ENCODE measurements at places on chromosomes 5 and 9.

DNA sequence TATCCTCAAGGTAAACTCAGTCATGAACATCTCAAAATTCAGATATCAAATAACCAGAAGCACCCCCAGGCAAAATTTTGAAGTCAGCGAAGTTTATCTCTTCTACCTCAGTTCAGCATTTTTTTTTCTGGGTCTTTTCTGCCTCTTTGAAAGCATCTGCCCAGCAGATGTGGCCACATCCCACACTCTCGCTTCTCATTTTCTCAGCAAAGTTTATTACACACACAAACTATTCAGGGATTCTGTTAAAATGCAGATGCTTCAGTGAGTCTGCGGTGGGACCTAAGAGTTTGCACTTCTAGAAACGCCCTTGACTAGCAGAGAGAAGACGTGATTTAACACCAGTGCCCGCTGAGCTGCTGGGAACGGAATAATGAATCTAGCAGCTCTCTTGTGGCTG is 19.3 kb downstream of the RASEF start:
- DNase-seq: no peak

GRCh38 chr5:38509185-38509584 is 47.3 kb downstream of the LIFR start:
- no peak for DNase-seq

- DNase-seq: no peak
Measured at GRCh38 chr9:15785584-15785983, 232.7 kb downstream of the CCDC171 start.

DNA sequence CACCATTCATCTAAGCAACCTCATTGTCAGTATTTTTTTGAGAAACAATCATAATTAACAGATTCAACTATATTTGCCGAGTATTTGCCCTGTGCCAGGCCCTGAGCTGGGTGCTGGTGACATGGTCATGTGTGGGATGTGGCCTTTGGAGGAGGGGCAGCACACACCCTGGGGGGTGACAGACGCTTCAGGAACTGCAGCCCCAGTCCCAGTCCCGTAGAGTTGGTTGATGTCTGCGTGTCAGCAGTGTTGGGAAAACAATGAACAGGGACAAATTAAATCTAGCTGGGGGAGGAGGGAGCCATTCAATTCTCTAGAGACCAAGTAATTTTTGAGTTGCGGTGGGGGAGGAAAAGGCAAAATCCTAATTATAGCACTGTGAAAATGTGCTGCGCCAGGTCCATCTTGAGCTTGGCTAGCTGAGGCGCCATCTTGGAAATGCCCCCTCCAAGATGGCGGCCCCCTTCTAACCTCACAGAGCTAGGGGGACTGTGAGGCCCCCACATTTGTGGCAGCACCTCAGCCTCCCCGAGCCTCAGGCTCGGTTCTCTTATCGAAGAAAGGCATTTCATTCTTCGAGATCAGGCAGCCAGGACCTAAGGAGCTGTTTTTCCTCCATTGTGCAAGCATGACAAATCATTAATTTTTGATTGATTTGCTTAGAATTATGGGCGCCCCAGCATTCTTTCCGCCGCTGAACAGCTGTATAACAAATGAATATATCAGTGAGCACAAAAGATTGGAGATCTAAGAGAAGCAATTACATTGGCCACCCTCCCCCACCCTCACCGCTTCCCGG is 87.8 kb downstream of the ZNF618 start:
- DNase-seq: no peak

DNA sequence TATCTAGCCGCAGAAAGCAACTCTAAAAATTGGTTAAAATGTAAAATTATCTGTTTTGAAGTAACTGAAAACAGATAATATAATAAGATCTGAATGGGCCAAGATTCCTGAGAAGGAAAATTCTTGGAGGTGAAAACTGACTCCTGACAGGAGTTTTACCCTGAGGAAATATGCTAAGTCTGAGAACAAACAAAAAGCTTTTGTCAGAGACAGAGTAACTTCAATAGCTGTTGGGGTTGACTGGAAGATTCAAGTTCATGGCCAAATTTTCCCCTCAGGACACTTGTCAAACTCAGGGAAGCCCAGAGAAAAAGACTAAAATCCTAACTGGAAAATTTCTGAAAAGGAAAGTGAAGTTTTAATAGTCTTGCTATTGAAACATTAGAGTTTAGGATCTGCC is 5.7 kb downstream of the PCDHB4 start:
- DNase-seq: no peak

- DNase-seq: no peak
Measured at GRCh38 chr9:80467632-80468031, 895.9 kb downstream of the TLE4 start.

Measured in Panc1 (cell line).